ENCODE measurements at places on chromosomes 3 and 15.
A peak's percentile ranks its signal among the peaks of the same experiment; 100 is the strongest.

GRCh38 chr3:27253831-27254230, 115.4 kb downstream of the NEK10 start:
- peak; percentile 53 for DNase-seq

- no peak for DNase-seq
These were observed 37.5 kb downstream of the SH3BP5 start for GRCh38 chr3:15294929-15295328.

GRCh38 chr3:125051715-125052581, 3.8 kb downstream of the HEG1 start:
- DNase-seq, result no peak

- no peak for DNase-seq
These were observed 81.6 kb downstream of the DNASE1L3 start for GRCh38 chr3:58129041-58129770.

DNA sequence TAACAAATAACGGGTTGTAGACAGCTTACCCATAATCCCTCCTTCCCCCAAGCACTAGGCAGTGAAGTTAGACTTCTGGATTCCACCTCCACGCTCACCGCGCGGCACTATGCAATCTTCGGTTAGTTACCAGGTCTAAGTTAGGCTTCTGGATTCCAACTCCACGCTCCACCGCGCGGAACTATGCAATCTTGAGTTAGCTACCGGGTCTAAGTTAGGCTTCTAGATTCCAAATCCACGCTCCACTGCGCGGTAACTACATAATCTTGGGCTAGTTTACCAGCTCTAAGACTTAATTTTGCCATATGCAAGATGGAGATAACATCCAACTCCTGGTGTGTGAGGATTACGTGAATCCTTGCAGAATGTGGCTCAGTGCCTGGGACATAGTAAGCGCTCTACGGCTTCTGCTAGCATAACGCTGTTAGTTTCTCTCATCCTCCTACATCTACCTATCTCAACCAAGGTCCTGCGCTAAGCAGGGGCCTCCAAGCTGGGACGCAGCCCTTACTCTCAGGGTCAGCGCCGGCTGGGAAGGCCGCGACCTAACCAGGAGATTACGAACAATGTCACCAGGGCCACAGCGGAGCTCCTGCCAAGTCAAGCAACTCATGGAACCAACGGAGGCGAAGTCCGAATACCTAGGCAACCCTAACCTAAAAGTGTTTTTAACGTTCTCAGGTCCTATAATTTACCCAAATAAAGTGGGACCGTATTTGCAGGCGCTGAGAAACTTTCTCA, 497 bp upstream of the RPLP1 start:
- DNase-seq, result peak; percentile 39

- peak; percentile 18 for DNase-seq
These were observed 226.0 kb downstream of the SNRPN start for GRCh38 chr15:25180606-25181292.

- no peak for DNase-seq
These were observed 12.6 kb downstream of the RASGRP1 start for GRCh38 chr15:38551720-38552648.

GRCh38 chr3:105629718-105630117, 239.1 kb downstream of the CBLB start:
- no peak for DNase-seq

DNA sequence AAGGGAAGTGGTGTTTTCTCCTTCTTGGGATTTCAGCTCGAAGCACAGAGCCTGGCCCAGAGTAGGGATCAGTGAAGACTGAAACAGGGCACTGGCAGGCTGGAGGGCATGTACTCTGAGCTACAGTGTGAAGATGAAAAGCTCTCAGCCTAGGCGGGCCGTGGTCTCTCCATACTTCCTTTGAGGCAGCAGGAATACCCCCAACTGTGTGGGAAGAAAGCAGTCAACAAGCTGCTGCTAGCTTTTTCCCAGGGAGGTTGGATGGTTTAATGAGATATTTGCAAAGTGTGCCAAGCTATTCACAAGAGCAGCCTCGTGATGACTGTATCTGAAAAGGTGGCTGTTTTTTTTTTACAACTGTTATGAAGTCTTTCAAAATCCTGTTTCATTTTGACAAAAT, 47.2 kb downstream of the NMNAT3 start:
- DNase-seq, result no peak

- DNase-seq, result peak; percentile 29
These were observed 29.6 kb downstream of the MYL3 start for GRCh38 chr3:46833346-46834300.

GRCh38 chr15:31387479-31388118, 61.0 kb downstream of the KLF13 start:
- DNase-seq, result peak; percentile 64

DNA sequence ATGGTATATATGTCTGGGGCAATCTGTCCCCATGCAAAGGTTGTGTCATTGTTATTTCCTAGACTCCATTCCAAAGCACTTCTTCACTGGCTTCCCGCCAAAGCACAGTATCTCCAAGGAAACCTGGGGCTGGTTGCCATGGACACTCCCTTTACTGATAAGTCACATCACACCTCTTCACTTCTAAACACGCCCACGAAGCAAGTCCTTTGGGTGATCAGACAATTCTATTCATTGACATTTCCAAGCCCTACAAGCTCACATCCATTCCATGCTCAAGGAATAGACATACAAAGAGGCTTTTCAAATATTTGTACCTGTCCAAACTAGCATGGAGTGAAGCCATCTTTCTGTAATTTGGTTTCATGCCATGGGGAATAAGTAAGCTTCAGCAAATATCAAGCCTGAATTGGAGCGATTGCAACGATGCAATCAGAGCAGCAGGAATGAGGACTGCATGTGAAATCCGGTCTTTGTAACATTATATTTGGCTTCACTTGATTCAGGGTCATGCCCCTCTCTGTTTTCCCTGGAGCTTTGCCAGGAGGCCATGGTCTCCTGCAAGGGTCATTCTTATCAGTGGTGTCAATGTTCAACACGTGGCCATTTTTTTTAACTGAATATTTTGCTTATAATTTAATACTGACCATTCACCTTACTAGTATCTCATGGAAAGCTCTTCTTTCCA, 201.6 kb upstream of the TMC3 start:
- DNase-seq, result no peak

- no peak for DNase-seq
These were observed 41.3 kb downstream of the CHDH start for GRCh38 chr3:53804697-53805462.

DNA sequence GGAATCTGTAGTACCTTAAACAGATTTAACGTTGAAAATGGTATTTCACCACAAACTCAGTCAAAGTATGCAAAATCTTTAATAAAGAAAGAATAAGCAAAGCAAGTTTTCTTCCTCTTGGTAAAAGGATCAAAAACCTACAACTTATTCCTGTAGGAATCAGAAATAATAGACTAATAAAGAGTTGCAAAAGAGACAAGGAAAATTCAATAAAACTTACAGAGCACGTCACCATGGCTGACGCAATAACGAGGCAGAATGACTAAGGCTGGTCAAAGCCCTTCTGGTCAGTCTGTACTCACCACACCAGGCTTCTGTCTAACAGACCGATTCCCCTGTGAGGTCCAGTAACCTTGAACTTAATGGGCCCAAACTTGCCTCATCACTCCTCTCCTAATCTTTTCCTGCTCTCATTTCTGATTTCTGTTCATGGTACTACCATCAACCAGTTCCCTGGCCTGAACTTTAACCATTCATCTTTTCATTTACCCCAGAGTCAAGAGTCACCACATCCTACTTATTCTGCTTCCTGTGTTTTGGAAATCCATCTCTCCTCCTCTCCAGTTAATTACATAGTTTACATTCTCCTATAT, 5.0 kb downstream of the MASP1 start:
- no peak for DNase-seq

DNA sequence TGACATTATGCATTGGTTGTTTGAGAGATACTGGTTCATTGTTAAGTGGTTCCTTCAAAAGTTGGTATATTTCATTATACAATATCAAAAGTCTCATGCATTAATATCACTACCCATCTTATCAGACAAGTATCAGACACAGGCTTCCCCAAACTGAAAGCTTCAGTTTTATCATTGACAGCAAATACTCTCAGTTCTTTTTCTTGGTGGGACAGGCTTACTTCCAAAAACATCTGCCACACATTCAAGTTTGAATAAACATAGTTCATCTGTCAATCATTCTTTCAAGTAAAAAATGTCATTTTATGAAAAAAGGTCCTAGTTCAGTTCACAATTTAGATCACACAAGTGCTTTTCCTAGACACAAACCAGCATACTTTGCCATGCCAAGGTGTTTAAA, 280.0 kb upstream of the TRIM42 start:
- DNase-seq, result no peak

DNA sequence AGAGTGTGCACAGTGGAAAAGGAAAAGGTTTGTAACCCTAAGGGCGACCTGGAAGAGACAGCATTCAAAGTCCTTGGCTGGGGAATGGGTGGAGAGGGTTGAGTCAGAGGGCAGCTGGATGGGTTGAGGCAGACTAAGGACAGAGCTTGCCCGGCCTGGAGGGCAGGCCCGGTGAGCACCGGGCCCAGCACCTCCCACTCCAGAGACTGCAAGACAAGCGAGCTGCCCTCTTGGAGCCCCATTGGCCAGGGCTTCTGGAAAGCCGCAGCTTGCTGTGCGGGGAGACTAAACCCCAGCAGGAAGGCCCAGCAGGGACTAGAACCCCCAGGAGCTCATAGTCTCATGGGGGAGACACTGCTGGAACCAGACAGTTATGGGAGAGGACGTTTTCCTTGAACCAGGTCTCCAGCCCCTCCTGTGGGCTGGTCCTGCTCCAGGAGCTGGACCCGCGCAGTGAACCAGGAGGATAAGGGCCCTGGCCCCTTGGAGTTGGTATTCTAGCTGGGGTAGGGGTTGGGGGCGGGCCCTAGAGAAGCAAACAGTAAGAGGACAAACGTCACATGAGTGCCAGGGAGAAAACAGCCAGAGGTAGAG, 59.1 kb downstream of the RGMA start:
- DNase-seq, result no peak

GRCh38 chr3:5503136-5503535, 315.6 kb downstream of the EDEM1 start:
- no peak for DNase-seq

GRCh38 chr3:30707825-30708224, 101.4 kb downstream of the TGFBR2 start:
- no peak for DNase-seq

DNA sequence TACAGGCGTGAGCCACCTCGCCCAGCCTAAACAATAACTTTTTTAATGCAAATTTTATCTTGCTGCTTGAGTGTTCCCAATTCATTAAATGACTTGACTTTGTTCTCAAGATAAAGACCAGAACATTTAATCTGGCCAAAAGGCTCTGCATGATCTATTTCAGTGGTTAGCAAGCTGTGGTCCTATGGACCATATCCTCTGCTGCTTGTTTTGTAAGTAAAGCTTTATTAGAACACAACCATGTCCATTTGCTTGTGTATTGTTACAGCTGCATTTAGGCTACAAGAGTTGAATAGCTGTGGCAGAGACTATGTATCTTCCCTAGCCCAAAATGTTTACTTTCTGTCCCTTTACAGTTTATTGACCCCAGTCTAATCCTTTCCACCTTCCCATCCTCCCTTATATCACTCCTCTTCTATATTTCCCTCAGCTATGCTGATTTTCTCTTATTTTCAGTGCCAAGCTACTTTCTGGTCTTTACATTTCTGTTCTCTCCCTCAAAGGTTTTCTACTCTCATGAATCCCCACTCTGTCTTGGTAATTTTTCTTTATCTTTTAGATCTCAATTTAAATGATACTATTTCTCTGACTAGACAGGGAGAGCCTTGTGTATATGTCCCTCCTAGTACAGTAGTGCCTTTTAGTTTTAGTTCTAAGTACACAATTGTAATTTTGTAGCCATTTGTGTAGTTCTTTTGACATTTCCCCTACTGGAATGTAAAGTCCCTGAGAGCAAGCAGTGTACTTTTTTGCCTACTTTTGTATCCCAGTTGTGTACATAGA, 23.2 kb downstream of the SELENOT start:
- no peak for DNase-seq

DNA sequence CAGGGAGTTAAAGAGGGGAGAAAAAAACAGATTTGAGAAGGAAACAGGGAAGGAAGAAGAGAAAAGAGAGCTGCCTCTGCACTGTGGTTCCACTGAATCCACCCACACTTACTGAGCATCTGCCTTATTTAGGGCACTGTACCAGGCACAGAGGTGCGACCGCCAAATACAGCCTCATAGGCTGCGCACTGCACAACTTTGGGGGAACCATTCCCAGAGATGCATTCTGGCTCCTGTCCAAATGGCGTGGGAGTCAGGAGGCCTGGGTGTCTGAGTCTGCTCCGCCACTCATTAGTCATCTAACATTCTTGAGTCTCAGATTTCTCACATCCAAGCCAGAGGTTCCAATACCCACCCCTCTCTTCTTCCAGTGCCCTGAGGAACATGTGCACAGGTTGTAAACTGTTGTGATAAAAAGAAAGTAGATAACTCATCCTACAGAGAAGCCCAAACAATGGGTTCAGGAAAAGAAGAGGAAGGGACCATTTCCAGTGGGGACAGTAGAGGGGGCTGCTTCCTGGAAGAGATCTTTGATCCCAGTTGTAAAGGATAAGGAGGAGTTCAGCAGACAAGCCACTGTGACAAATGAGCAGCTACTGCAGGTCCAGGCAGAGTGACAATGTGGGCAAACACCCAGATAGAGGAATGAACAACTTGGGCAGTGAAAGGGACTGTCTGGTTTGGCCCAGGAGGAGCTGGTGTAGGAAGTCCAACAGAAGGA, 254.6 kb downstream of the UACA start:
- DNase-seq, result no peak

DNA sequence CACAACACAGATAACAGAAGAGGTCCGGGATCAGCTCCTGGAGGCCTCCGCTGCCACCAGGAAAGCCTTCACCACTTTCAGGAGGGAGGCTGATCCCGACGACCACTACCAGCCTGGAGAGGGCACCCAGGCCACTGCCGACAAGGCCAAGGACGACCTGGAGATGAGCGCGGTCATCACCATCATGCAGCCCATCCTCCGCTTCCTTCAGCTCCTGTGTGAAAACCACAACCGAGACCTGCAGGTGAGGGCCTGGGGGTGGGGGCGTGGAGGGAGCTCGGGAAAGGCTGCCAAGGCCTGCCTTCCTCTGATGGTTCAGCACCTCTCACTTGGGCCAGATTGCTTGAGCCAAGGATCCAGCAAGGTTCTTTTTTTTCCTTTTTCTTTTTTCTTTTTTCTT, 210.7 kb upstream of the BHLHE40 start:
- DNase-seq, result no peak

- DNase-seq, result no peak
These were observed 178.2 kb upstream of the ADAMTS9 start for GRCh38 chr3:64865839-64866570.

DNA sequence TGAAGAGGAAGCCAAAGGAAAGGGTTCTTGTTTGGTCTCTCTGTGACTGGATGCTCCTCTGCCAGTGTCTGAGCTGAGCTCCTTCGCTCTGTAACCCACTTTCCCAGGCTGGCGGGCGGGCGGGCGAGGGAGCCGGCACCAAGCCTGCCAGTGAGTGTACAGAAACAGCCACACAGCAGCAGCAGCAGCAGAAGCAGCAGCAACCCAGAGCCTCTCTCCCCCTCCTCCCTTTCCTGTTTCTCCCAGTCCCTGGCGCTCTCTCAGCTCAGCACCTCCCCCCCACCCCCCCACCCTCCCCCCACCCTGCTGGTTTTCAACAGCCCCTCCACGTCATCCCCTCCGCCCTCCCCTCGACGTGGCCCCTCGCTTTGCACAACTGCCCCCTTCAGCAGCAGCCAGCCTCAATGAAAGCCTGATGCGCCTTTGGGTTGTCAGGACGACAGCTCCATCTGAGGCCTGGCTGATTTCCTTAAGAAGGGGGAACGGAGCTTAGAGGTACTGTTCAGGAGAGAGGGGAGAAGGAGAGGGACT, at the start of gene LSAMP:
Gene LSAMP, minus strand, starts transcription at position 177 of the 531 bp plus-strand sequence.
- DNase-seq, result peak; percentile 44

GRCh38 chr3:122938783-122939425, 88.7 kb downstream of the SEMA5B start:
- DNase-seq, result no peak

GRCh38 chr15:44219073-44219472, 24.0 kb upstream of the FRMD5 start:
- no peak for DNase-seq

All from D341Med (cell line).